CD4-positive, alpha-beta T cell treated with Interleukin-4 for 1 hour (primary cell): ENCODE measurements at places on chromosomes 6 and 20.

- DNase-seq = no peak
Measured at GRCh38 chr6:7424058-7424457, 34.5 kb downstream of the RIOK1 start.

DNA sequence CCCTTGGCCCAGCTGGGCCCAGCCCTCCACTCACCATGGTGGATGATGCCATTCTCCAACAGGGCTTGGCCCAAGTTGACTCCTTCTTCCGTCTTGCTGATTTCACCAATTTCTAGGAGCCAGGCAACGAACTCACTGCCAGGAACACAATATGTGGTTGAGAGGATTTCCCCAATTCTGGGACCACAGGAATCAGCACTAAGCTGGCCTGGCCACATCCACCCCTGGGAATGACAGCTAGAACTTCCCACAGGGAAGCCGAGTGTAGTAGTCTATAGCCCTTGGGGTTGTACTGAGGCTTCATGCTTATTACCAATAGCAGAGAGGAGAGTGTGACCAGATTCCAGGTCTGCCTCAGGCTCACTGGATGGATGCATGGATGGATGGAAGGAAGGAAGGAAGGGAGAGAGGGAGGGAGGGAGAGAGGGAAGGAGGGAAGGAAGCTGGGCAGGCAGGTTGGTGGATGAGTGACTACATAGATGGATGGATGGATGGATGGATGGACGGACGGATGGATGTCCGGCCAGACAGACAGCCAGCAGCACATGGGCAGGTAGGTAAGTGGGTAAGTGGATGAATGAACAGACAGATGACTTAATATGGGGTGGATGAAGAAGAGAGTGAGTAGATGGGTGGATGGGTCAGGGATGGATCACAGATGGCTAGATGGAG is 146.5 kb downstream of the PREX1 start:
- no peak for DNase-seq

- DNase-seq = no peak
Measured at GRCh38 chr20:62639765-62640164, 2.5 kb upstream of the SLCO4A1 start.

DNA sequence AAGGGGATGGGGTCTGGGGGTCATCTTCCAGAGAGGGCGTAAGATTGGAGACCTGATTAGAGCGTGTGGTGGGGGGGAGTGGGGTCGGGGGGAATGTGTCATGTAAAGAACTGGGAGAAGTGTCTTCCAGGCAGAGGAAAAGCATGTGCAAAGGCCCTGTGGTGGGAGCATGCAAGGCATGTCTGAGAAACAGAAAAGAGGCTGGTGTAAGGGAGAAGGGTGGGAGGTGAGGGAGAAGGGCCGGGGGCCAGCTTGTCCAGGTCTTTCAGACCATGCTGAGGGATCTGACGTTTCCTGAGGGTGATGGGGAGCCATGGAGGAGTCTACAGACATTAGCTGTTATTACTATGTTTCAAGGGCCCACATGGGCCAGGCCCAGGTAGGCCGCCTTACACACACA is 30.4 kb upstream of the FKBP1A start:
- no peak for DNase-seq

DNA sequence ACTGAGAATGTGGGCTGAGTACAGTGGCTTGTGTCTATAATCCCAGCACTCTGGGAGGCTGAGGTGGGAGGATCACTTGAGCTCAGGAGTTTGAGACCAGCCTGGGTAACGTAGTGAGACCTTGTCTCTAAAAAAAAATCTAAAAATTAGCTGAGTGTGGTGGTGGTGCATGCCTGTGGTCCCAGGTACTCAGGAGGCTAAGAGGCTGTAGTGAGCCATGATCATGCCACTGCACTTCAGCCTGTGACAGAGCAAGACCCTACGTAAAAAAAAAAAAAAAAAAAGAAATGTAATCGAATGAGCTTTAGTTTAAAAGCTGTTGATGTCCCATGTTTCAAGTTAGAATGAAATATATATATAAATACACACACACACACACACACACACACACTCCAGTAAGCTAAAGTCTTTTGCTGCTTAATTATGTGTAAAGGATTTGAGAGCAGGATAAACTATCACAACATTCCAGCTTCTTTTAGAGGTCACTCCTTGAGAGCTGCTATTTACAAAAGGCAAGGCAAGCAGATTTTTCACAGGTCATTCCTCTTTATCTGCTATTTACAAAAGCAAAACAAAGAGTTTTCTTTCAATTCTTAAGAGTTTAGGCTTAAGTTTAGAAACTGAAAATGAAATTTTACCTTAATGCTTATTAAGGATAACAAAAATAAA is 4.7 kb upstream of the MICAL1 start:
- no peak for DNase-seq
